ENCODE measurements at places on chromosomes 6 and 20.

GRCh38 chr20:5657190-5657875, 92.9 kb upstream of the SHLD1 start:
- no peak for DNase-seq

- no peak for DNase-seq
Observed at GRCh38 chr6:67558985-67559384, 1076.1 kb upstream of the ADGRB3 start.

DNA sequence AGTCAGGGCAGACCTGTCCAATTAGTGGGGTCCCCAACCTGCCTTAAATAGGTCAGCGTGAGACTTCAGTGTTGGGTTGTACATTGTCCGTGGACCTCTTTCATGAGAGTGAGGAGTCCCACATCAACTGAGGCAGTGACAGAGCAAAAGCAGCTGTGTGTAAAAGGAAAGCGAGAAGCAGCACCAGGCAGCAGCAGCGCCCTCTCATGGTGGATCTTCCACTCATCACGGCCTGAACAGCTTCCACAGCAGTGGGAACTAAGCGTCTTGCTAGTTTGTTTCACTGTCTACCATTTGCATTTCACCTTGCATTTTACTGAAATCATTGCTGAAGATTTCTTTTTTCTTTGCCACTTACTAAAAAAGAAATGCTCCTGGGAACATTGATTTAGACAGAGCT, 333.8 kb downstream of the PKHD1 start:
- DNase-seq, result peak; percentile 64

GRCh38 chr6:77073410-77073760, 389.9 kb downstream of the HTR1B start:
- DNase-seq, result no peak

Measured in nephron progenitor cell (in vitro differentiated cells).